ENCODE measurements at places on chromosomes 16 and 17.

- no peak for DNase-seq
These were observed 3.0 kb downstream of the KRT31 start for GRCh38 chr17:41394254-41394996.

- no peak for DNase-seq
These were observed 18.8 kb upstream of the ERN1 start for GRCh38 chr17:64148699-64149098.

- no peak for DNase-seq
These were observed 77.4 kb downstream of the TMEM132E start for GRCh38 chr17:34656801-34657200.

- DNase-seq: no peak
These were observed 53.7 kb downstream of the GSG1L start for GRCh38 chr16:28009586-28010373.

- no peak for DNase-seq
These were observed 115.7 kb downstream of the BANP start for GRCh38 chr16:88066680-88067529.

DNA sequence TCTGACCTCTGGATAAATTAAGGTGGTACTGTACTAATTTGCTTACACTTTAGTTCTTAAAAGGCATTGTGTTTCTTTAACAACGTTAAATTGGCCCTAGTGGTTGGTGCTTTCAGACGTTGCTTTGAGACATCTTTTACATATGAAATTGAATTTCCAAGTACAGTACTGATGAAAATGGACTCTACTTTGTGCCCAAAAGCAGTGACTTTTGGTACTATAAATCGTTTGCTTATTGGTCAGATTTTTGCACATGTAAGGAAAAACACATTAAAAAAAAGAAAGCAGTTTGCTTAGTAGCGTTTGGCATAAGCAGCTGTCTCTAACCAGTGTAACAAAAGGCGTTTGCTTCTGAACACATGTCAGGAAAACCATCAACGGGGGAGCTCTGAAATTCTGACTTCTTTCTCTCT lies 139.6 kb downstream of the CDK5R1 start:
- DNase-seq: no peak

DNA sequence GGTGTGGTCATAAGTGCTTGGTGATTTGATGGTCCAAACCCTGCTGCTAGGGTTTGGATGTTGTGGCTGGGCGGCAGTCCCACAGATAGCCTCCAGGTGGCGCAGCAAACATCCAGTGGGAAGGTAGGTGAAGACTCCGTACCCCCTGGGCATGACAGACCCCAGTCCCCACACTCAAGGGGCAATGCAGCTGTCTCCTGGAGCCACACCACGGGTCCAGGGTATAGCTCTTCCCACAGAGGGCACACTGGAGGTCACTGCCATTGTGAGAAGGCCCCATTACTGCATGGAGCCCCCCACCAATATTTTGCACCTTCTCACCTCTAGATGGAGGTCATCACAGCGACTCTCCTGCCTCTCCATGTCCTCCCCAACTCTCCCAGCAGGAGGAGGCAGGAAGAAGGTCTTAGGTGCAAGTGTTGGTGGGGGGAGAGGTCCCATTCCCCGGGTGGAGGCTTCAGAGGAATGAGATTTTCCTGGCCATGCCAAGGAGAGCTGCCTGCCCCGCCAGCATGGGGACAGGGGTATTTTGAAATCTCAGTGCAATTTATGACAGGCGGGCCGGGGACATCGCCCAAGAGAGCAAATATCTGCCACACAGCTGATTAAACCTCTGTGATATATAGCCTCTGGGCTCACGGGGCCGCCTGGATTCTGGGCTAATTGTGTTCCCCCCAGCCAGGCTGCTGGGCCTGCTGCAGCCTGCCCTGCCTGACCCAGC lies 17.1 kb upstream of the C17orf113 start:
- DNase-seq: peak; percentile 75

DNA sequence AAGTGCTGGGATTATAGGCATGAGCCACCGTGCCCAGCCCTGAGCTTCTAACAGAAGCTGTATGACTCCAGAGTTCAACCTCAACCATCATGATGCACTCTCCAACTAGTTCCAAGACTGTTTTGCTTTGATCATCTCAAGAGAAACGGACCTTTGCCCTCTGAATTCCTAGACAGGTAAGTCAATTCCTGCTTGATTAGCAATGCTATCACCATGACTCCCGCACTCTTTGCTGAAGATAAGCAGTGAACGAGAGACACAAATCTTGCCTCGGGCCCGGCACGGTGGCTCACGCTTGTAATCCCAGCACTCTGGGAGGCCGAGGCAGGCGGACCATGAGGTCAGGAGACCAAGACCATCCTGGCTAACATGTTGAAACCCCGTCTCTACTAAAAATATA lies 22.2 kb downstream of the ANKFY1 start:
- no peak for DNase-seq

GRCh38 chr17:67015001-67015400 lies 29.4 kb upstream of the CACNG1 start:
- DNase-seq: no peak

- DNase-seq: no peak
These were observed 2.5 kb downstream of the ADAD2 start for GRCh38 chr16:84193480-84193879.

DNA sequence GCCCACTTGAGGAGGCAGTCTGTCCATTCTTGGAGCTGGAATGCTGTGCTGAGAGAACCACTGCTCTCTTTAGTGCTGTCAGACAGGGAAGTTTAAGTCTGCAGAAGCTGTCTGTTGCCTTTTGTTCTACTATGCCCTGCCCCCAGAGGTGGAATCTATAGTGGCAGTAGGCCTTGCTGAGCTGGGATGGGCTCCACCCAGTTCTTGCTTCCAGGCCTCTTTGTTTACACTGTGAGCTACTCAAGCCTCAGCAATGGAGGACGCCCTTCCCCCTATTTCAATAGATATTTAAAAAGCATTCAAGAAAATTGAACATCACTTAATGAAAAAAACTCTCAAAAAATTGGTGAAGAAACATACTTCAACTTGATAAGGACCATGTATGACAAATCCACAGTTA lies 313.5 kb downstream of the PHKB start:
- DNase-seq: no peak

- DNase-seq: no peak
These were observed 86.5 kb downstream of the MYH13 start for GRCh38 chr17:10286324-10286723.

GRCh38 chr17:36153895-36154610 lies 22.4 kb downstream of the TBC1D3B start:
- no peak for DNase-seq

DNA sequence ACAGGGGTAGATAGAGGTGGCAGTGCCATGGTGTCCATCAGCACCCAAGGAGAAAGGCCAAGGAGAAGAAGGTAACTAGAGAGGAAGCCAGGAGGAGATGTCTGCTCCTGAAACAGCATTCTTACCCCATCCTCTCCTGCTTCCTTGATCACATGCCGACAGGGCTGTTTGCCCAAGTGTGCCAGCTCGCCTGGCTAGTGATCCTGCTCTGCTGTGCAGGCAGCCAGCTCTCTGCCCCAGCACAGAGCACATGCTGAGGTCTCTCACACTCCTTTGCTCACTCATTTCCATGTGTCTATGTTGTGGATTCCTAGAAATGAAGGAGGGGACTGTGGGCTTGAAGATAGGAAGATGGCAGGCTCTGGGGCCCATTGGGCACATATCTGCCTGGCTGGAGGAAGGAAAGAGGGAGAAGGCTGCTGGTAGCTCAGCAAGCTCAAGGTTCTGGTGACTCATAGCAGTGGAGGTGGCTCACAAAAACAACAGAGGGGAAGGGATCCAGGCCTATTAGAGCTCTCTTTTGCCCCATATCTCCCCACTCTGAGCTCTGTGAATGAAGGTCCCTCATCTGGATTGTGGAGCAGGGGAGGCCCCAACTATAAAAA lies 54.3 kb downstream of the NEUROD2 start:
- no peak for DNase-seq

GRCh38 chr17:1940810-1941185 lies 84.3 kb downstream of the RTN4RL1 start:
- no peak for DNase-seq

DNA sequence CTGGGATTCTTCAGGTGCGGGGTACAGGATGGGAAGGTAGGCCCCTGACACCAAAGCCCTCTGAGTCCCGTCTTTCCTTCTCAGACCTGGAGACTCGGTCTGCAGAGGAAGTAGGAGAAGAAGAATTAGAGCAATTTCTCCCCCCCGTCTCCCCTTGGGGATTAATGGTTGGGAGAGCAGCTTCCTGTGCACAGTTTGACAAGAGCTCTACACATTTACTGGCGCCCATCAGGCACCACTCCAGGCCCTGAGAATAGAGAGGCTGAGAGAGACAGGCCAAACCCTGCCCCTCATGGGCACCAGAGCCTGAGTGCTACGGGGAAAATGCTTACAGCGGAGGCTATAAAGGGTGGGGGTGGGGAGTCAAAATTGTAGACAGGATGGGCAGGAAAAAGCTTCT lies 3.5 kb upstream of the C16orf74 start:
- DNase-seq: no peak

DNA sequence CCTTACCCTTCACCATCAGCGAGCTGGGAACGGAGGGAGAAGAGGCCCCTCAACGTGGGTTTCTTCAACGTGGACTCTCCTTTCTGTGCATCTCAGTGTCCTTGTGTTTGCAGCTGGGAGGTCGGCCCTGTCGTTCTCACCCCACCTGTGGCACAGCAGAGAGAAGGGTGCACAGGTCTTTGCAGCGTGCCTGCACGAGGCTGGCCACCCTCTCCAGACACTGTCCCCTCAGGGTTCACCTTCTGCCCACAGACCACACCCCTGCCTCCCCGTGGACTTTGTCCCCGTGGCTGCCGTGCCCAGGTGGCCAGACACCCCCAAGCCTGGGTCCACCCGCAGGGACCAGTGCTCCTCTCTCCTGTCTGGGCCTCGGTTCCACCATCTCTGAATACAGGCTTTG lies 7.3 kb upstream of the WDR45B start:
- no peak for DNase-seq

DNA sequence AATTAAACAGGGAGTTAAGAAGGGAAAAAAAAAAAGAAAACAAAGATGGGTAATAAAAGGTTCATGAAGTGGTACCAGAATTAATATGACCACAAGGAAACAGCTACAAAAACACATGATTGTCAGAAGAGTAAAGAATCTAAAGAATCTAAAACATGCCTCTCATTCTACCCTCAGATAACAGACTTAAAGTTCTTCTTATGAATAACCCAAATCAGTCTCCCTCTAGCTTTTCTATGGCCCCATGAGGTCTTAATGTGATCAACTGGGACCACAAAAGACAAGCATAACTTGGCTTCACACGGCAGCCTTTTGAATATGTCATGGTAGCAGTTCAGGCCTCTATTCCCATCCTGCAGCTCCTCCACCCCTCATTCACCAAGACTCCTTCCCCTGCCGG lies 6.9 kb downstream of the MYH10 start:
- DNase-seq: no peak

DNA sequence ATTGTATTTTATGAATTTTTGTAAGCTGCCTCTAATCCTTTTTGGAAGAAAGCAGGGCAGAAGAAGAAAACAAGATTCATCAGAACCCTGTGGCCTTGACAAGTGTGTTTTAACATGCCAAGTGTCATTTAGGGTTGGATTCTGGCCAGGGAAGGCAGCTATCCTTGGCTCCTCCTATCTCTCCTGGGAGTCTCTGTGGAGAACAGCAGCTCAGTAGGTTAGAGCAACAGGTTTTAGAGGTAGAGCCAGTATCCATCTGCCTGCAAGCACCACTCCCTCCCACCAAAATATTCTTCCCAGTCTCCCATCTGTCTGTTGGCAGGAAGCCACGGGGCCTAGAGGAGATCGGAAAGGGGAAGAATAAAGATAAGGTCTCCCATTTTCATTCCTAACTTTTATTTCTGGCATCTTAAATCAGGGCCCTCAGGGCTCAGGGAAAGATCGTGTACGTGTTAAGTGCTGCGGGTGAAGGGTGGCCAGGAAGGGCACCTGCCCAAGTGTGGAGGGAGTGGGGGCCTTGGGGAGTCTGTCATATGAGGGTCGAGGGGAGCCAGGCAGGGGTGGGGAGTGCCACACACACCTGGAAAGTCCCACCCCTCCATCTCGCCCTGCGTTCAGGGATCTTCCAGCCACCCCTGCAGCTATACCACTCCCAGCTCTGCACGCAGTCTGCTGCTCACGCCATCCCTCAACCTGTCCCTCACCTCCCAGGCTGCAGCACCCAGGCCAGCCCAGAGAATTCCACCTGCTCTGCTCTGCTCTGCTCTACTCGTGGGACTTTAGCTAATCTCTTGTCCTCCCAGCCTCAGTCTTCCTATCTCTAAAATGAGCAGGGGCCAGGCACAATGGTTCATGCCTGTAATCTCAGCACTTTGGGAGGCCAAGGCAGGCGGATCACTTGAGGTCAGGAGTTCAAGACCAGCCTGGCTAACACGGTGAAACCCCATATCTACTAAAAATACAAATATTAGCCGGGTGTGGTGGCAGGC lies 17.1 kb upstream of the CPSF4L start:
- peak; percentile 63 for DNase-seq

DNA sequence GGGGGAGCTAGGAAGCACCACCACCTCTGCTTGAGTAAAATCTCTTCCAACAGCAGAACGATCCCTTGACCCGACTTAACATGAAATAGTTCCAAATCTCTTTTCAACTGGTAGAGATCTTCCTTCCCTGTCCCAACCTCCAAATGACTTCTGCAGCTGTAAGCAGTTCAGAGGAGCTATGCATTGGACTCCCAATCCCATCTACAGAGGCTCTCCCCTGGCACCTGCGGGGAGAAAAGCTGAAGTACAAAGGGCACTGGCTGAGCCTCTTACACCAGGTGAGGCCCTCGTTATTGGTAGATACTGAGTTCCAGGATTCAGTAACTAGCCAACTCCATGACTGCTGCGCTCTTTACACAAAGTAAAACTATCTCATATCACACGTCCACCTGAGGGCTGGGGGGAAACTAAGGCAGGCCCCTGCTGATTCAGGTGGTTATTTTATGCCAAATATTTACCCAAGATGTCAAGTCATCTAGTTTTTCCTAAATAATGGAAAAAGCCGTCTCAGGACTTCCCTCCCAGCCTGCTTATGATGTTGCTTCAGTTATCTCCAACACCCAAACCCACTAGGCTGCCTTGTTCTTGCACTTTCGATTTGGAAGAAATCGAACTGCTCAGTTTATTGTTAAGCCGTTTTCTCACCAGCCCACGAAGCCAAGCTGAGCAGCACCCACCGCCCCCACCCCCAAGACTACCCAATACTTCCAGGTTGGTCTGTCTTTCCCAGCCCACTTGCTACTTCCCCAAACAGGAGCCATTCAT lies 3.2 kb downstream of the ACTG1 start:
- no peak for DNase-seq

DNA sequence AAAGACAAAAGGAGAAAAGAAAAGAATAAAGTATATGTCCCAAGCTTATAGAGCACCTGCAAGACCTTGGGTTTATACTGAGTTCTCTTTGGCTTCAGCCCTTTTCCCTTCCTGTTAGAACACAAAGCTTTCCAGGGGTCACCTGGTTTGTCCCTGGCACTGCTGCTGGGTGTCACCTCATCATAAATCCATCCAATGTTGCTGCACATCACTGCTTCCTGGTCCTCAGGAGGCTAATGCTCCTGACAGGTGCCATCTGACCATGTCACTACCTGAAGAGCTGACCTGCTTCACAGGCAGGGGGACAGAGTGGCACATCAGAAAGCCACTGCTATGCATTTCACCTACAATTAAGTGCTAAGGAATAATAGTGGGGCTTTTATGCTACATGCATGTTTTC lies 164.6 kb upstream of the ELAC2 start:
- no peak for DNase-seq

- no peak for DNase-seq
These were observed 119.1 kb downstream of the RAB11FIP4 start for GRCh38 chr17:31510308-31511194.

- no peak for DNase-seq
These were observed at the start of gene FADS6 for GRCh38 chr17:74892974-74893911. TSS of gene FADS6 (minus strand) at chr17:74893633. CDS start at chr17:74893595, 38 bp downstream.

- DNase-seq: no peak
These were observed 204.9 kb downstream of the C16orf78 start for GRCh38 chr16:49578435-49579024.

- DNase-seq: no peak
These were observed 18.4 kb downstream of the NAGPA start for GRCh38 chr16:5015351-5015750.
